Putamen (tissue), 1 donor: ENCODE measurements at places on chromosomes 5 and 9.

DNA sequence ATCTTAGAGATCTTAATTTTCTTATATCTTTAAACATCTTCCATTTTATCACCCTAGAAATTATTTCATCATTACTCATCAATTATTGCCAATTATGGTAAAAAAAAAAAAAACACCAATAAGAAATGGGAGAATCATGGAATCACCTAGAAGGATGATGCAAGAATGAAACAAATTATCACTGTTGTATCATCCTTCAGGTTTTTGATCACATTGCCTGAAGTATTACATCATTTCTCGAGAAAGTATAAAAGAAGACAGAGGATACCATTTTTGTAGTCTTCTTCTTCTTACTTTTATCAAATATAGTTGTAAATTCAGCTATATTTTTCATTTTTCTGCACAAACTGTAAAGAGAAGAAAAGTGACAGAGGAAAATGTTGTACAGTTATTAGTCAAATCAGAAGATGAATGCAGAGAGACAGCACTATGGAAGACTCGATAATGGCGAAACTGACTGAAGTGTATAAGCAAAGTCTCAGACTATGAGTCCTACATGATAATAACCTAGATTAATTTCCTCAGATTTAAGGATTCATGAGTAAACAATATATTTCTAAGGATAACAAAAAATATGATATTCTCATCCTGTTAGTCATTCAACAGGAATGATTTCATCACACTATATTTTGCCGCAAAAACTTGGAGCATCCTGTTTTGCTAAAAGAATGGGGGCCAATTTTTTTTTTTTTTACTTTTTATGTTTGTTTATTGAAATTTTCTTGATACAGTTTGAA is 5.9 kb upstream of the STC2 start:
- no peak for DNase-seq

DNA sequence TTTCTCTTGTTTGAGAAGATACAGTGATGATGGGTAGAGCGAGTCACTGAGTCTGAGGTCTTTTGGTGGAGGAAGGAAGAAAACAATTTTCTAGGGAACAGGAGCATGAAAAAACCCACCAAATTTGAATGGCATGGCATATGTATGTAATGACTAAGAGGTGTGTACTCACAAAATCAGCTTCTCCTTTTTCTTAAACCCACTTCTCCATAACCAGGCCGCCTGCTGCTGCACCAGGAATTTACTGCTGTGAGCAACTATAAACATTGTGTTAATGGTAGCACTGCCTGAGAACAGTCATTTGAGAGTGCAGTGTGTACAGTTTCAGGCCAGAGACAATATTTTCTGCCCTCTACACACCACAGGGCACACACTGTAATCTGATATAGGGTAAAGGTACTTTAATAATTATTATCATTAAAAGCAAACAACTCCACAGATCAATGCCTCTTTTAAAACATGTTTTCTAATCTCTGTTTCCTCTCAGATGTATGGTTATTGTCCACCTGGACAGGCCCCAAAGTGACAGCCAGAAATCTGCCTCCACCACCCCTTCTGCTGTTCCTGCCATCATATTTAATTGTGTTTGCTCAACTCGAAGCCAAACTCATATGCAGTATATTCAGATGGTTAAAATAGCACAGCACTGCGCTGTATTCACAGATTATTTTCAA is 241.6 kb downstream of the KIAA0825 start:
- DNase-seq, result no peak

DNA sequence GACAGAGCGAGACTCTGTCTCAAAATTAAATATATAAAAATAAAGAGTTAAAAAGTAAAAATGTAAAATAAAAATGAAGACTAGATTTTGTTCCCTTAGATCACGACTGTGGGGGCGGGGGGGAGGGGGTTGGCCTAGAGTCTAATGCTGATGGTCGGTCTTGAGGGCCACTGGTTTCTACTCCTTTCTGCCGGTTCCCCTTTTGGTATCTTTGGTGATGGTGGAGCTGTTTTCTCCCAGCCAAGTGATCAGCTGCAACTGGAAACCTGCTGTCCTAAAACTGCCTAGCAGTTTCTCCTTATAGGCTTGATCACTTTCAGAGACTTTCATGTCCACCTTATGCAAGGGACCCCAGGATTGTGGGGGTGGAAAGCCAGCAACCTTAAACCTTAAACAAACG is 1.1 kb downstream of the SRD5A1 start:
- DNase-seq, result no peak

DNA sequence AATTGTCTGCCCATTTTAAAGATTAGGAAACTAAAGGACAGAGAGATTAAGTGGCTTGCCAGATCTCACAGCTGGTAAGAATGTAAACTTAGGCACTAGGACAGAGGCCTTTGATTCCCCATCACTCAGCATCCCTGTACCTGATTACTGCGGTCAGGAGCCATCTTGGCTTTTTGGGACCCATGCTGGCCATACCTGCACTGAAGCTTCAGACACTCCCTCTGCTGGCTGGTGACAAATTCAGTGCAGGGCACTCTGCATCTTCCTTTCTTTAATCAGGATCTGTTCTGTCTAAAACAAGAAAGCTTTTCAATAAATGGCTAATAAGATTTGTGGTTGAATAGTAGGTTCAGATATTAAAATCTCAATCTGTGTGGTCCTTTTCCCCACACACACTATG is 215.5 kb upstream of the RORB start:
- DNase-seq, result no peak

DNA sequence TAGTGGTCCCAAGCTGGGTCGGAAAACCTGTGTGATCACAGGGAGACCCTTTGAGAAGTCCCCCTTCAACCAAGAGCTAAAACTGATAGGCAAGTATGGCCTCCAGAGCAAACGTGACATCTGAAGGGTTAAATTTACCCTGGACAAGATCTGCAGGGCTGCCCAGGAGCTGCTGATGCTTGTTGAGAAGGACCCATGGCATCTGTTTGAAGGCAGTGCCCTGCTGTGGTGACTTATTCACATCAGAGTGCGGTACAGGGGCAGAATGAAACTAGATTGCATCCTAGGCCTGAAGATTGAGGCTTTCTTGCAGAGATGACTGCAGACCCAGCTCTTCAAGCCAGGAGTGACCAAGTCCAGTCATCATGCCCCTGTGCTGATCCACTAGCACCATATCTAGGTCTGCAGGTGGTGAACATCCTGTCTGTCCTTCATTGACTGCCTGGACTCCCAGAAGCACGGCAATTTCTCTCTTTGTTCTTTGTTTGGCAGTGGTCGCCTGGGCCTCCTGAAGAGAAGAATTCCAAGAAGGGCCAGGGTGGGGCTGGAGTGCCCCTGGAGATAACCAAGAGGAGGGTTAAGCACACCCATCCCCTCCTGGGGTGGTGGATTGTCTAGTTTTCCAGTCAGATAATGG is 25.7 kb upstream of the CHD1 start:
- no peak for DNase-seq

- no peak for DNase-seq
These were observed 80.8 kb downstream of the MAPKAP1 start for GRCh38 chr9:125626187-125626586.

GRCh38 chr5:92470770-92471169 is 1087.7 kb upstream of the ARRDC3 start:
- DNase-seq, result no peak

DNA sequence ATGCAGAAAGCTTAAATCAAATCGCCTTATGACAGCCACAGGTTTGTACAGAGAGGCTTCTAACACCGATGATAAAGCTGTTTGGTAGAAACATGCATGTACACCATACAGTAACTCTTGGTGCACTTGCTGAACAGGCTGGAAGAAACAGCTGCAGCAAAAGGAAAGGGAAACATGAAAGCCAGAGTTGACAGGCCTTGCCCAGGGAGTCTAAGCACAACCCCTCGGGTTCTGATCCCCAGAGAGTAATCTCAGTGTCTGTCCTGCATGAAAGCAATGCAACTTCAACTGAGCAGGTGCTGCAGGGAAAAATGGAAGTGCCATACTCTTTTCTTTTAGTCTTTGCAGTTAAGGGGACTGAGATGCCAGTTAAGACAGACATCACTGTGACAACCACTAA is 419.9 kb downstream of the BNC2 start:
- no peak for DNase-seq

- DNase-seq, result no peak
These were observed 98.2 kb upstream of the RIOK2 start for GRCh38 chr5:97281257-97281656.

DNA sequence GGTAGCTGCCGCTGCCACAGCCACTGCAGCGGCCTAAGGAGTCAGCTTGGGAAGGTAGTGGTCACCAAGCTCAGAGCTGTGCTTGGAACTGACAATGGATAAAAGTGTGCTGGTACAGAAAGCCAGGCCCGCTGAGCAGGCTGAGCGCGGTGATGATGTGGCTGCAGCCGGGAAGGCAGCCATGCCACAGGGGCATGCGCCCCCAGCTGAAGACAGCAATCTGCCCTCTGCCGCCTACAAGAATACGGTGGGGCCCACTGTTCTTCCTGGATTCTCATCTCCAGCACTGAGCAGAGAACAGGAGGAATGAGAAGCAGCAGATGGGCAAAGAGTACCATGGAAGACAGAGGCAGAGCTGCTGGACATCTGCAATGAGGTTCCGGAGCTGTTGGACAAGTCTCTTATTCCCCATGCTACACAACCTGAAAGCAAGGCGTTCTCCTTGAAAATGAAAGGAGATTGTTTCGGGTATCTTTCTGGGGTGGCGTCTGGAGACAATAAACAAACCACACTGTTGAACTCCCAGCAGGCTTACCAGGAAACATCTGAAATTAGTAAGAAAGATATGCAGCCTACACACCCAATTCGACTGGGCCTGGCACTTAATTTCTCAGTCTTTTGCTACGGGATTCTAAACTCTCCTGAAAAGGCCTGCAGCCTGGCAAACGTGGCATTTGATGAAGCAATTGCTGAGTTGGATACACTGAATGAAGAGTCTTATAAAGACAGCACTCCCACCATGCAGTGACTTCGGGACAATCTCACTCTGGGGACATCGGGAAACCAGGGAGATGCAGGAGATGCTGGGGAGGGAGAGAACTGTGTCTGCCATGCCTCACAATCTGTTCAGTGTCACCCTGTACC is 22.8 kb upstream of the ANKRD18A start:
- no peak for DNase-seq

GRCh38 chr5:41364346-41364745 is 146.1 kb downstream of the PLCXD3 start:
- DNase-seq, result no peak

GRCh38 chr9:16266648-16267276 is 603.7 kb downstream of the BNC2 start:
- no peak for DNase-seq

DNA sequence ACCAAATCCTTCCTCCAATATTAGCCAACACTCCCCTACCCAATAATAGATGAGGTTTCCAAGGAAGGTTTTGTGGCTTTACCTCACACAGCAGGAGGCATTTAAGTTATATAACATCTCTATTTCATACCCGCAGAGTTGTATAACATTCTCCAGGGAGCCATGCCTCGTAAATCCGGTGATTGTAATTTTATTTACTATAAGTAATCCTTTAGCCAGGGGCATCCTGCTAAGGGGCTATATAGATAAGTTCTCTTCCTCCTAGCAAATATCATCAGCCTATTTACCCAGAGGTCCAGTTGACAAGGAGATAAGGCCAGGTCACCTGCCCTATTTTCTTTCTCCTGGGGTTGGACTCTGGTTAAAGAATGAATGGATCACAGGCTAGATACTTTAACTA is 2051.0 kb downstream of the EFNA5 start:
- no peak for DNase-seq

DNA sequence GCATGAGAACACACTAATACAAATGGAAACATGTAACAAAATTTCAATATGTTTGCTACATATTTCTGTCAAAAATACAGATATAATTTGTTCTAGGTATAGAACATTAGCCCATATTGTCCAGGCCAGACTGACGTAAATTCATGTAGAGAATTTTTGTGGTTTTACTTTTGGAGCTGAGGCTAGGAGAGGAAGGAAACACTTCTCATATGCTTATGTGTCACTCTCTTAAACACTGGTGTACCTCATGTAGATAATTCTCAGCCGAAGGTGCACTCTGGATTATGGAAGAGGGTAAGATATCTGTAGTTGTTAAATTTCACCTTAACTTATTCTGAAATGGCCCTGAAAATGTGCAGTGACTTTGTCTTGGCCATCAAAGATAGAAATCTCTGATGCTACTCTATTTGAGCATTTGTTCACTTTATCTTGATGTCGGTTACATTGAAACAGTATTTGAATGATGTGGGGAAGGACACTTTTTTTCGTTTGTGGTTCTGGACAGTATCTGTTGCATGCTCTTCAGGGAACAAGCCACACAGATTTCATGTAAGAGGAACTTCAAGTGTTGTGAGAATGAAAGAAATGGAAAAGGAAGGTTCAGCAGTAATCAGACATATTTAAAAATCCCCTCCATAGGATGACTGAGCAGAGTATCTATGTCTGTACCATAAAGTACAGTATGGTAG is 202.7 kb downstream of the SPATA31D1 start:
- no peak for DNase-seq

GRCh38 chr9:128390150-128390812 is 19.1 kb downstream of the URM1 start:
- DNase-seq, result no peak

DNA sequence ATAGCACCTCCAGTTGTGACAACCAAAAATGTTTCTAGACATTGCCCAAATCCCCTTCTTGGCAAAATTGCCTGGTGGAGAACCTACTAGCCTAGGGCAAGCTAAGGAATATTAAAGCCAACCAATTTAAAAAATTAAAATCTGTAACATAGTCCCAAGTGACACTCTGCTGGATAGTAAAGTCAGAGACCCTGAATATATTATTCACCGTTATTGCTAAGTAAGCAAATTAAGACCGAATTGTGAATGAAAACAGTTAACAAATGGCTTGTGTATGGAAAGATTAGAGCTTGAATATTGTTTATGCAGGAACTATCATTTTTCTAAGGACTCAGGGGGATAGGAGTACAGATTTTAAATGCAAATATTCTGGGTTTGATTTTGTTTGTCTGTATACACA is 208.1 kb downstream of the DMAC1 start:
- DNase-seq, result no peak

DNA sequence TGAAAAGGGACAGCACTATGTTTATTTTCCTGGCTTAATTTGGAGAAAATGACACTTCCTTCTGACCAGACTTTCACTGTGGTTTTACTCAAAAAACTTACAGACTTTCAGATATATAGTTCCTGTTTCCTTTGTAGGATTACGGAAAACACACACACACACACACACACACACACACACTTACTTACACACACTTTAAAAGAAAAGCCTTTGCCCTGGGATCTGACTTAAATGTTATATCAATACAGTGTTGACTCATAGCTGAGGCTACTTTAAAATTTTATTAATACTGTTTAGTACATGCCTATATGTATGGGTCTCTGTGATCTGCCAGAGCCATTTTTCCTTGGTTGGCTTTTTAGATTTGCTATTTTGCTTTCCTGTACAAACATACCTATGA is 758.3 kb downstream of the DNAH5 start:
- DNase-seq, result no peak
